ENCODE measurements at places on chromosomes 16 and 17.

- DNase-seq = no peak
These were observed 23.1 kb upstream of the ALDH3A1 start for GRCh38 chr17:19770985-19771735.

GRCh38 chr17:33550261-33550660 is 257.2 kb upstream of the ASIC2 start:
- no peak for DNase-seq

DNA sequence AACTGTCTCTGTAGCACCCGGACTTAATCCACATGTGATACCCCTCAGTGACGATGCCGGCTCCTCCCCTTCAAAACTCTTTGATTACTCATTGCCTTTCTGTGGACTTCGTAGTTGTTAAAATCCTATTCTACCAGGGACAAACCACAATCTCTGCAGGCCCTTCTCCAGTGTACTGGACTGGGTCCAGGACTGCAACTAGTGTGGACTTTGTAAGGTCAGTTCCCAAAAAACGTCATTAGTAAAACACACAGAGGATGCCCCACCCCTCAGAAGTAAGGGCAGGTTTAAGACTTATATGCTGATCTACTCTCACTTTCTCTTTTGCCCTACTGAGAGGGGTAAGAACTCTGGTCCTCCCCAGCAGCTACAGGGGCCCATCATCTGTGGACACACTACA is 10.5 kb upstream of the NUDT7 start:
- no peak for DNase-seq

DNA sequence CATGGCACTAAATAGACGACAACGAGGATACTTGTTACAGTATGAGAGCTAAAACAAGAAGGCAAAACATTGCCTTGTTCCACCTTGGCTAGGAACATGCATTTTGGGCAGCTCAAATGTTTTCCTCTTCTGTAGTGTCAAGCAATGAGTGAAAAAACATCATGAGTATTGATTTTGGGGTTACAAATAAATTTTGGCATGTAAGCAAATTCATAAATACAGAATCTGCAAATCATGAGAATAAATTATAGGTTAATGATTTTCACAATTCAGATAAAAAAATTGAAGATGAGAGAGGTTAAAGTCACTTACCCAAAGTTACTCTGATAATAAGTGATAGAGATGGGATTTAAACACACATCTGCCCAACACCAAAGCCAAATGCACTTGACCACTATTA is 28.4 kb upstream of the NUFIP2 start:
- DNase-seq = no peak

DNA sequence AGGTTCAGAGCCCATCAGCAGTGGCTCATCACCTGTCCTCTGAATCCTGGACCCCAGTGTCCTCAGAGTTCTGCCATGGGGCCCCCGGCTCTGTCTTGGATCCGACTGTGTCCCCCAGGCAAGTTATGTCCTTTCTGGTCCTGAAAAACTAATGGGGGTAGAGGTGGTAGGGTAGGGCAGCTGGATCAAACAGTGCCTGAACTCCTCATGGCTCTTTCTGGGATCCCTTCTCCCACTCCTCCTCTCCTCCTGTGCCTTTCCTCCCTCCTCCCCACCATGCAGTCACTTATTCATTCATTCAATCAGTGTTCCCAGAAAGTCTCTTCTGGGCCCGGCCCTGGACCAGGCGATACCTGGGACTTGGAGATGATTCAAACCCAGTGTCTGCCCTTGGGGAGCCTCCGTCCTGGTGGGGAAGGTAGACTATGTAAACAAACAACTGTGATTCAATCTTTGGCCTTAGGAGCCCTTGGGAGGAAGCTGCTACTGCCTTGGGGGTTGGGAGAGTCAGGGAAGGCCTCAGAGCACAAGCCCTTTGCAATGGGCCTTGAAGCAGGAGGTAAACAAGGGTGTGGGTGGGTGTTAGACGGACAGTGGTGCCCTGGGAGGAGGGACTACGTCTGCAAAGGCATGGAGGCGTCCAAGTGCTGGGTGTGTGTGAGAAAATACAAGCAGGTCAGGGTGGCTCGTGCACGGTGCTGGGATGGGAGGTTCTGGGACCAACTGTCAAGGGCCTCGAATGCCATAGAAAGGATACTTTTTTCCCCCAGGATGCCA is 6.4 kb upstream of the FAM83G start:
- no peak for DNase-seq

- DNase-seq = no peak
These were observed 6.5 kb upstream of the KLHL36 start for GRCh38 chr16:84641643-84642358.

- DNase-seq = no peak
These were observed 550.5 kb downstream of the MAF start for GRCh38 chr16:79050063-79050462.

DNA sequence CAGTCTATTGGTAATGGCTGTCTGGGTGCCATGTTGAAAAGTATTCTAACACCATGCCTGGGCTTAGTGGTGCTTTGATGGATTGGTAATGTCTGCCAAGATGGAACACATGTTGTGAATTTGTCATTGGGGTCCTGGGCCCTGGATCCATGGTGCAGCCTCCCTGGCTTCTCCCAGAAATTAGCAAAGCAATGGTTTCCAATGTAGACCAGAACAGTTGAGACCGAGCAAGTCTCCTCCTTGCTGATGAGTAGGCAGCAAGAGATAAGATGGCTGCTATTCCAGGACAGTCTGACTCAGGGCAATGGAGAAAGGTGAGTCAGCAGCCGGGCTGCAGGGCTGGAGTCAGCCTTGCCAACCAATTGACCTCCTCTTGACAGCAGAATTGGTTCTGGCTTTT is 30.8 kb downstream of the GPR139 start:
- no peak for DNase-seq

DNA sequence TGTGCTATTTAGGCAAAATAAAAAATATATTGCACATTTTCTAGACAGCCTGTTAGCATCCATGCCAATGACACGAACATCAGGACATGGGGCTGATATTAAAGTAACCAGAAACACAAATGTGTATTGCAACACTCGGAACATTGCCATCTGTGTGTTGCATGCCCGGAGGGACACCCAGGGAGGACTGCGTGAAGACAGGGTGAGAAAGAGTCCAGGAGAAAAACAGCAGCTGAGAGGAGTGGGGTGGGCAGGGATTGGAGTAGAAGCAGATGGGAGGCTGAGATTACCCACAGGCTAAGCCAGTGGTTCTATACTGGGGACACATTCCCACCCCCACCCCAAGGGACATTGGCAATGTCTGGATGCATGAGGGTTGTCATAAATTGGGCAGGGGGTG is 114.8 kb downstream of the GRIN2A start:
- DNase-seq = no peak

GRCh38 chr17:9937901-9938300 is 32.8 kb upstream of the RCVRN start:
- DNase-seq = no peak

GRCh38 chr17:81477173-81477572 is 35.4 kb downstream of the ACTG1 start:
- DNase-seq = no peak

GRCh38 chr16:23408242-23408822 is 44.7 kb downstream of the COG7 start:
- DNase-seq = no peak

DNA sequence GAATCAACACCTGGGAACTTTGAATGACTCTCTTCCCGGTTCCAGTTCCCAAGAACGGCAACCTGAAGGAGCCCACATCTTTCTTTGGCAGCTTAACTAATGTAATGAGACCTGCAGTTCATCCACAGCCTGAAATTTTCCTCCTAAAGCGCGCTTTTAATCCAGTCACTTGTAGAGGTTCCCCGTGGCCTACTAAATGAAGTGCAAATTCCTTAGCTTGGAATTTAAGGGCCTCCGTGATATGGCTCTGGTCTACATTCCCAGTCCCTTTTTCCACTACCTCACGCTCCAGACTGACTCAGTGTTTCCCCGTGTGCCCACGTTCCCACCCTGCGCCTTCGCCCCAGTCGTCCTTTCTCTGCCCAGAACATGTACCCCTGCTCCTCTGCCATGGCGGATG is 27.2 kb downstream of the FZD2 start:
- no peak for DNase-seq

DNA sequence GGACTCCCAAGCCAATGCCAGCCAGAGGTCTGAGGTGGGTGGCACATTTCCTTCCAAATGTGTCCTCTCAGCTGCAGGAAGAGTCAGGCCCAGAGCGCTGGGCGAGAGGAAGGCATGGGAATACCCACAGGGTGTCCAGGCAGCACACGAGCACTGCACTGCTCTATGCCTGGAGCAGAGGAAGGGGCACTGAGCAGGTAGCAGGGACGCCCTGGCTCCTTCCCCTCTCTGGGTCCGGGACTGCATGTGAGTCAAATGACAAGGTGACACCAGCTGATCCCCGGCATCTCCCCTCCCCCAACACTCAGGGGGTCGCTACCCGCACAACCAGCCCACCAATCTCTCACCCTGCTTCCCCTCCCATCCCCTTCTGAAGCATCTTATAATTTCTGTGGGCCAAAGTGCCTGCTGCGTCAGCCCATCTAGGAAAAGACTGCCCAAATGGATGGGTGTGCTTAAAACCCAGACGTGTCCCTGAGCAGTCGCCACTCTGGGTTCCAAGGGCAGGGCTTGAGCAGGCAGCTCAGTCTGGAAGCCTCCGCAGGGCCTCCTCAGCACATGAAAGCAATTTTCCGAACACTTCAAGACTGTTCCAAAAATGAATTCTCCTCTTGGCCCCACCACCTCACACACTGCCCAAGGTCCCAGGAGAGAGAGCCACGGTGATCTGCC is 12.0 kb upstream of the BCAR1 start:
- DNase-seq = no peak

- DNase-seq = no peak
These were observed 1000.5 kb downstream of the KCNJ18 start for GRCh38 chr17:22692806-22693171.
